ENCODE measurements at places on chromosomes 3 and 15.
A peak's percentile ranks its signal among the peaks of the same experiment; 100 is the strongest.

GRCh38 chr3:127763816-127764215, 58.5 kb downstream of the MGLL start:
- no peak for DNase-seq

GRCh38 chr3:159821736-159822135, 166.9 kb upstream of the IL12A start:
- no peak for DNase-seq

GRCh38 chr3:50365080-50365841, 5.9 kb upstream of the TMEM115 start:
- peak; percentile 93 for DNase-seq

GRCh38 chr15:59622289-59622688, 10.7 kb downstream of the GCNT3 start:
- DNase-seq = no peak

GRCh38 chr15:99249270-99249841, at the start of gene TTC23:
Gene TTC23 (minus strand): TSS chr15:99249581. CDS start chr15:99228712, 20,869 bp downstream.
- no peak for DNase-seq

GRCh38 chr3:107970993-107971580, 119.7 kb downstream of the CD47 start:
- no peak for DNase-seq

- no peak for DNase-seq
Observed at GRCh38 chr3:22113453-22113852, 362.4 kb upstream of the ZNF385D start.

Data from suprapubic skin (tissue), 4 donors.